ENCODE measurements at places on chromosomes 16 and 17.

DNA sequence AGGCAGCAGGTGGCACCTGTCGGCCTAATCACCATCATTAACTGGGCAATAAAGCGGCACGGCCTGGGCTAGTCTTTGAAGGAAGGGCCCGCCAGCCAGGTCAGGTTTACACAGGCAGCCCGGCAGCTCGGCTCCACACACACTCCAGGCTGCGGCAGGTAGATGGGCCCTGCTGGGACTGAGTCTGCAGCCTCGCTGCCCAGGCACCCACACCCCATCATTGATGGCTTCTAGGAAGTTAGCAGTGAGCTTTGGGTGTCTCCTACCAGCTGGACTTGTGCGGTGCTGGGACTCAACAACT, 6.8 kb upstream of the FOXN1 start:
- DNase-seq = no peak

DNA sequence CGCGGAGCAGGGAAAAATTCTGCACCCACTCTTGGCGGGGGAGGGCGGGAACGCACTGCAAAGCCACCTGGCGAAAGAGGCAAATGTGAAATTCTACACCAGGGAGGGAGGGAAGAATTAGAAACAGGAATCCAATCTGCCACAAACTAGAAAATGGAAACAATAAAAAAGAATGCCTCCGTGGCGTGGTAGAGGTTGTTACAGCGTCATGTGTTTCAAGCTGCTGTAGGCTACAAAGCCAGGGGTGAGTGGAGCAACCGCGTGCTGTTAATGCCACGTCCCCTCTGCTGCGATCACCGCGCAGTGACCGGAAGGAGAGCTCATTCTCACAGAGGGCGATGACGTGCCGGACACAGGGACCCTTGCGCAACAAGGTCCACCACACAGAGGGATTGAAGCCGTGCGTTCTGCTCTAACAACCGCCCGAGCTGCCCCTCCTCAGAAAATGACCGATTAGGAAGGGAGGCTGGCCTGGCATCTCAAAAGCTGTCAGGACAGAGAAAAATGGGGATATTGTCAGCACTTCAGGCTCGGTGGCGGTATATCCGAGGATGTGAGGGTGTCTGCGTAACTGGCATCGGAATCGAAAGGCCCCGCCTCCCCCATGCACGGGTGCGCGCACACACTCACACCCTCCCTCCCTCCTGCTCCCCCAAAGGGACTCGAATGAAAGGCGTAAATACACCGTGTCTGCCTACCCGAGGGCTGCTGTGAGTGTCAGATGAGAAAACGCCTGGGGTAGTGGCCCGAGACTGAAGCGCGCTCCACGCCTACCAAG, 70.8 kb upstream of the TNRC6C start:
- no peak for DNase-seq

GRCh38 chr16:19008245-19009169, 24.8 kb downstream of the TMC7 start:
- no peak for DNase-seq

GRCh38 chr17:75808905-75809621, 24.5 kb downstream of the UNK start:
- no peak for DNase-seq

DNA sequence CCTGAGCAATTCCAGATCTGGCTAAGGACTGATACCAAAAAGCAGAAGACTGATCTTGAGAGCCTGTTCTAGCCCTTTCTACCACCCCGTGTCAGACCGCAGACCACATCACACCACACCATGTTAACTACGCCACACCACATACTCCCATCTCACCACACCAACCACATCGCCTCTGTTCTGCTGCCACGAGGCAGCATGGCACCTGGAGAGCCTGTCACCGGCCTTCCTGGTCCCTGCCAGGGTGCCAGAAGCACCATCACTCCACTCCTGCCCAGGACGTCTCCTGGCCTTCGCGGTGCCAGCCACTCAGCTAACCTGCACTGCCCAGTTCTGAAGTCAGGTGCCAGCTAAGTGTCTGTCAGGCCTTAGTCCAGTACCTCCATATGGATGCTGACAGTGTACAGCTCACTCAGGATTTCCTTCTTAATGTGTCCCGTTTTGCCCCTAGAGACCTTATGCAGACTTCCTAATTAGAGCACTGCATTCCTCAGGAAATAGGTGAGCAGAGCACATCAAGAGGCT, 37.2 kb upstream of the BCAR1 start:
- DNase-seq = no peak

- DNase-seq = no peak
Measured at GRCh38 chr16:27843800-27844199, 219.7 kb downstream of the GSG1L start.

DNA sequence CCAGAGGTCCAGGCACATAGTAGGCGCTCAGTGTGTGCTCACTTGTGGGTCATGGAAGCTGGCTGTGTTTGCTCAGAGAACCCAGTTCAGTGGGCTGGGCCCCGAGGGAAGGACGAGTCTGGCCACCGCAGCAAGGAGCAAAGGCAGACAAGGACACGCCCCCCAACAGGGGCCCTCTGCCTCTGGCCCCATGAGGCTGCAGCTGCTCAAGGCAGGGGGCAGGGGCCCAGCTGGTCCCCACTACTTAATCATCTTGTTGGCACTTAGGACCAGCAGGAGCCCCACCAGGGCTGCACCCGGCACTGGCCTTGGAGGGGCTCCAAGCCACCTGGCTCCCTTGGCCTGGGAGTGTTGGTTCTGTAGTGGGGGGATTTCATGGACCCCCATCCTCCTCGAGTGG, 16.1 kb downstream of the KCNJ12 start:
- DNase-seq = no peak

DNA sequence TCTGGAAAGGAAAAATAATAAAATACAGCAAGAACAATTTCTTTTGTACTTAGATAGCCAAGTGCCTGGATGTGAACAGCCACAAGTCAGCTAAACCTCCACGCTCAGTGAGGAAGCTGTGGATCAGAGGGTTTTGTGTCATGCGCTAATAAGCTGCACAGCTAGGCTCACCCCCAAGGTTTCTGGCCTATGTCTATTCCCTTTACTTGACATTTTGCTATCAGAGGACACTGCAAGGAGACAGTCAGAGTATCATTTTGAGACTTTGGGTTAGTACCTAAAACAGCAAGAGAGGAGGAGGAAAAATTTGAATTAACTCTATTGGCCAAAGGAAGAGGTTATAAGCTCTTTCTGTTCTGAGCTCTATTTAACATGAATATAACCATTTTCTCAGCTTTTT, 139.3 kb downstream of the KCNJ2 start:
- DNase-seq = no peak

DNA sequence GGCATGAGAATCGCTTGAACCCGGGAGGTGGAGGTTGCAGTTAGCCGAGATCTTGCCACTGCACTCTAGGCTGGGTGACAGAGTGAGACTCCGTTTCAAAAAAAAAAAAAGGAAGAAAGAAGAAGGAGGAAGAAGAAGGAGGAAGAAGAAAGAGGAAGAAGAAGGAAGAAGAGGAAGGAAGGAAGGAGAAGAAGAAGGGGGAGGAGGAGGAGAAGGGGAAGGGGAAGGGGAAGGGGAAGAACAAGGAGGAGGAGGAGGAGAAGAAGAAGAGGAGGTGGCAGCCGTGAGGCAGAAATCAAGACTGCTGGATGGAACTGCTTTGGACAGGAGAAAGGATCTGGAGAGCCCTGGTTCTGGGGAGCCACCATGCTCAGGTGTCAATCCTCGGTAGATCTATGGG, 29.7 kb upstream of the PEMT start:
- no peak for DNase-seq

DNA sequence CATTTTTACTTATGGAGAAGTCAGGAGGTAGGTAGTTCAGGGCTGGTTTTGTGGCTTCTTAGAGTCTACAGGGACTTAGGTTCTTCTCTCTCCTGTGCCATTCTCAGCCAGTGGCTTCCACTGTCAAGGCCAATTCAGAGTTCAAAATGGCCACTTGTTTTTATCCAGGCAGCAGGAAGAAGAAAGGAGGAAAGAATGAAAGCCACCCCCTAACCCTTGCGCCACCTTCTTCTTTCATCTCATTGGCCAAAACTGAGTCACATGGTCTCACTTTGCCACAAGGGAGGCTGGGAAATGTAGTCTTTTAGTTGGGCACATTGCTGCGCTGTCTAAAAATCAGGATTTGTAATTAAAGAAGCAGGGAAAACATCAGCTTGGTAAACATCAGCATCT, 60.8 kb upstream of the MED9 start:
- peak; percentile 41 for DNase-seq

DNA sequence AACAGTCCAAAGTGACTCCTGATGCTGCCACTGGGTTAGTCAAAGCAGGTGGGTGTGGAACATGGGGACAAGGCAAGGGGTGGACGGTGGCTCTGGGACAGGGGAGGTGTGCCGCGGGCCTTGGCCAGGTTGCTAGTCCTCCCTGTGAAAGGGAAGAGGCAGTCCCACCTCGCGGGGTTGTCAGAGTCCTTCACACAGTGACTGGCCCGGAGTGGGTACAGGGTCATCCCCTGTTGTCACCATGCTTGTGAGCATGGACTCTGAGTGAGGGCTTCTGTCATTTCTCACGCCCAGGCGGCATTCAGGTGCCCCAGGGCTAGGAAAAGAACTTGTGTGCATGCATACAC, 3.1 kb upstream of the ZNF469 start:
- no peak for DNase-seq

- DNase-seq = no peak
Measured at GRCh38 chr17:28524476-28525424, 18.6 kb downstream of the FOXN1 start.

GRCh38 chr17:39612935-39613464, 5.3 kb upstream of the NEUROD2 start:
- DNase-seq = no peak

- DNase-seq = no peak
Measured at GRCh38 chr17:43211480-43212402, at the start of gene TMEM106A. Gene TMEM106A, plus strand, starts transcription at chr17:43211875. Its CDS starts 1,167 bp downstream, at chr17:43213042.

GRCh38 chr17:47736501-47737495, 3.8 kb downstream of the TBX21 start:
- no peak for DNase-seq

GRCh38 chr16:86104537-86105048, 205.6 kb downstream of the IRF8 start:
- DNase-seq = no peak

DNA sequence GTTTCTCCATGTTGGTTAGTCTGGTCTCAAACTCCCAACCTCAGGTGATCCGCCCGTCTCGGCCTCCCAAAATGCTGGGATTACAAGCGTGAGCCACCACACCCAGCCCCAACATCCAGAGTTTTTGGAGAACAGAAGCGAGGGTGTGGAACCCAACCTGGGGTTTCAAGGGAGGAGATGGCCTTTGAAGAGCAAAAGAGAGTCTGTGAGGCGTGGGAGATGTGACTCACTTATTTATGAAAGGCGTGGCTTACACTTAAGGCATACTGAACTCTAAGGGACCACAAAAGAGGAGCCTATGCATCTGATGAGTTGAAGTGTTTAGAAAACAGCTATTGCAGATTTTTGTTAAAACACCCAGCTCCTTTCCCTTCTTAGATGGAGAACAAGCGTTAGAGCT, 18.9 kb downstream of the ARSG start:
- no peak for DNase-seq

GRCh38 chr16:24624102-24624501, 84.7 kb downstream of the RBBP6 start:
- DNase-seq = no peak

- DNase-seq = no peak
Measured at GRCh38 chr17:37818689-37819088, 73.8 kb upstream of the HNF1B start.

GRCh38 chr16:55836158-55836611, 3.3 kb upstream of the CES1 start:
- DNase-seq = no peak

GRCh38 chr17:78127239-78127887, 1.2 kb downstream of the TMC6 start:
- DNase-seq = no peak

DNA sequence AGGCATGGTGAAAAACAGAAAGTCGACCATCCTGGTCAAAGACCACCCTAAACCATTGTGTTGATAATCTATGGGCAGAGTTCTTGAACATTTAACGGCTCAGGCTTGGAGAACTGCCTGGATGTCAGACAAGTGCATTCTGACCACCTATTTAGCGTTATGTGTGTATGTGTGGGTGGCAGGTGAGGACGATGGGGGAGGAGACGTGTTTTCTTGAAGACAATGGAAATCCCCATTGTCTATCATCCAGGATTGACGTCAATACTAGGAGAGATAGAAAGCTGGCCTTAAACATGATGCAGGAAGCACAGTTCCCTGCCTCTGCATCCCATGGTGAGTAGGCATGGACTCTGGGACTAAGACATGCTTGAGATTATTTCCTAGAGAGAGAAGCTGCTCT, 157.4 kb upstream of the MAF start:
- no peak for DNase-seq

GRCh38 chr17:18074566-18075272, 13.0 kb upstream of the DRG2 start:
- DNase-seq = no peak

GRCh38 chr16:87186446-87186845, 130.7 kb downstream of the C16orf95 start:
- no peak for DNase-seq

GRCh38 chr16:52718046-52718445, 171.1 kb upstream of the TOX3 start:
- DNase-seq = no peak

- DNase-seq = no peak
Measured at GRCh38 chr16:2154533-2155090, 970 bp upstream of the TRAF7 start.

GRCh38 chr16:10619271-10619849, 39.0 kb upstream of the EMP2 start:
- DNase-seq = no peak

DNA sequence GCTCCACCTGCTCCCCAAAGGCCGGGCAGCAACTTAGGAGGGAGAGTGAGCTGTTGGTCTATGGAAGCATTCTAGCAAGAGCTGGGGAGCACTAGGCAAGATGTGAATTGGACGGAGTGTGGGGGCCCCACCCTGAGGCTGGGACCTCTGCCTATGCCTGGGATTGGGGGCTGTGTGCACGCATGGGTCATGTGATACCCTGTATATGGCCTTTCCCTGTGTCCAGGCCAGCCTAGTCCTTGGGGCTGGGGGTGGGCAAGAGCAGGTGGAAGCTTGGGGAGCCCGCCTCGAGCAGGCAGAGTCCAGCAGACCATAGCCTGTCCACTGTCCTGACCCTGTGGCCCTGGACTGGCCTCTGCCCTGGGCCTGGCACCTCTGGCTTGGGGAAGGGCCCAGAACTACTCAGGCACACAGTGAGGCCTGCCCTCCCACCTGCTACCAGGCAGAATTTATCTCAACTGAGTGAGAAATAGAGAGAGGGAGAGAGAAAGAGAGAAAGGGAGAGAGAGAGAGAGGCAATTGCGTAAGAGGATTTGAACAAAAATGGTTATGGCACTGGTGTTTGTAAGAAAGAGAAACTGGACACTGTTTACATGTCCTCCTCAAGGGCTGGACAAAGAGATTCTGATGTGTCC, 19.1 kb downstream of the PDP2 start:
- DNase-seq = no peak

- no peak for DNase-seq
Measured at GRCh38 chr17:72192800-72193192, 72.0 kb downstream of the SOX9 start.

GRCh38 chr17:52235516-52235915, 77.0 kb upstream of the CA10 start:
- no peak for DNase-seq

DNA sequence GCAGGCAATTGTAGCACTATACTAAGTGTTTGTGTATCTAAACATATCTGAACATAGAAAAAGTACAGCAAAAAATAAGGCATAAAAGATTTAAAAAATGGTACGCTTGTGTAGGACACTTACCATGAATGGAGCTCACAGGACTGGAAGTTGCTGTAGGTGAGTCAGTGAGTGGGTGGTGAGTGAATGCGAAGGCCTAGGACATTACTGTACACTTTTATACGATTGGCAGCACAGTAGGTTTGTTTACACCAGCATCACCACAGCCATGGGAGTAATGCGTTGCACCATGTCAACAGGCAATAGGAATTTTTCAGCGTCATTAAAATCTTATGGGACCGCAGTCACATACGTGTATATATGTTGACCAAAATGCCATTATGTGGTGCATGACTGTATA, 45.6 kb downstream of the DNAH9 start:
- no peak for DNase-seq
